Cardiac muscle cell (in vitro differentiated cells and primary cell): ENCODE measurements at places on chromosomes 7 and 10. TPM values are rescaled to one million over a fixed set of nuclear protein-coding genes. Genes with fewer than 3 reads are reported as not detected.

- no peaks in the 10 kb centered on the region for H3K4me1 ChIP-seq
- DNase-seq, result no peak
- no peaks in the 10 kb centered on the region for H3K27me3 ChIP-seq
These were observed 4.5 kb upstream of the DNMBP start for GRCh38 chr10:100014071-100014762.

DNA sequence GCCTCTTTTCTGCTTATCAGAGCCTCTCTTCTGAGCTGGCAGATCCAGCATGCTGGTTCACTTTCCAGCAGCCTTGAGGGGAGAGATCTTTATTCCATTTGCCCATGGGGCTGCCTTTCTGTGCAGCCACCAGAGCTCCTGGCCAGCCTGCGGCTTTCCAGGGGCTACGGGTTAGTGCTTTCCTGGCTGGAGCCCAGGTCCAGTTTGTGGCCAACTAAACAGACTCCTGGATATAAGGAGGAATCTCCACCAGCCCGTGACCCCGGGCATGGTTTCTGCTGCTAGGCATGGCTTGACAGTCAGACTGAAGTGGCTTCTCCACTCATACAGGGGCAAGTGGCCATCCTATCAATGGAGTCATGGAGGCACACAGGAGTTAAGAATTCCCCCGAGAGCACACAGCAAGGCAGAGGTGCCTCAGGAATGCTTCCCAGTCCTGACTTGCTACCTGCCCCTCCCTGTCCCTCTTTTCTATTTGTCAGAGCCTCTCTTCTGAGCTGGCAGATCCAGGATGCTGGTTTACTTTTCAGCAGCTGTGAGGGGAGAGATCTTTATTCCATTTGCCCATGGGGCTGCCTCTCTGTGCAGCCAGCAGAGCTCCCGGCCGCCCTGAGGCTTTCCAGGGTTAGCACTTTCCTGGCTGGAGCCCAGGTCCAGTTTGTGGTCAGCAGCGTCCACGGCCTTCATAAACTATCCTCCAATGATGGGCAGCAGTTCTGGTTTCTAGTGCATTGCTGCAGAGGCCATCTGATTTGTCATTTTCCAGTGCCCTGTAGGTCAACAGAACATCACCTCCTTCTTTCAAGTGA lies 35.9 kb downstream of the TSPAN15 start:
- no peaks in the 10 kb centered on the region for H3K27me3 ChIP-seq
- H3K27ac ChIP-seq, result peak overlapping the region; percentile 79
- DNase-seq, result no peak
- peaks cover 26% of the 10 kb centered on the region for H3K4me1 ChIP-seq
- H3K4me3 ChIP-seq, result no peak overlapping the region

DNA sequence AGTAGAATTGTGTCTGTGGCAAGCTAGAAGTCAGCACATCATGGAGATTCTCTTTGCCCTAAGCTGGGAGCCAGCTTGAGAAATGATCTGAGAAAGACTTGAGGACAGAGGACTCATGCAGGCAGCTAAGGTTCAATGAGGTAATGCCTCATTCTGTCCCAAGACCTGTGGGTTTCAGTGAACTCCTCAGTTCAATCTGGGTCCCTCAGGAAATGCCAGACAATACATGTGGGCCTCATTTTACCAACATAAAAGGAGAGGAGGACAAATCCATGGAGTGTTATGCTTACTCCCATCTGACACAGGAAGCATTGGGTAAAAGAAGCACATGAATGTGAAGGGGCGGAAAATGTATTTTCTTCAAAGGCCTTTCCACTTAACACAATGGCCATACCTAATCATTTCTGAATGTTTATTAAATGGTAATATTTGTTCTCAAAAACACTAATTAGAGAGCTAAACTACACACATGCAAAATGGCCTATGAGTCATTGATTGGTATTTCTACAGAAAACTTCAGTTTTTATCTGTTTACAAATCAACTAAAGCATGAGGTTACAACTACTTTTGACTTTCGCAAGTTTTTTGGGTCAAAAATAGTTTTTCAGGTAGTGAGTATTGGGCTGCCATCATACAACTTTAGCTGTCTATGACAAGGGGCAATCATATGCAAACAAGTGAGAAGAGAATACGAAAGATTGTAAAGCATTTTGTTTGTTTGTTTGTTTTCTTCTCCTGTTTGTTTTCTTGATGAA lies 205.3 kb downstream of the CHRM2 start:
- no peaks in the 10 kb centered on the region for H3K36me3 ChIP-seq
- no peak for DNase-seq
- H3K27me3 ChIP-seq, result no peaks in the 10 kb centered on the region
- no peak overlapping the region for H3K27ac ChIP-seq
- no peak overlapping the region for H3K4me3 ChIP-seq

GRCh38 chr7:117010375-117011133 lies 57.3 kb downstream of the ST7 start:
- H3K27me3 ChIP-seq, result no peaks in the 10 kb centered on the region
- peaks cover 47% of the 10 kb centered on the region for H3K4me1 ChIP-seq
- no peak for DNase-seq
- no peaks in the 10 kb centered on the region for H3K36me3 ChIP-seq
- no peak overlapping the region for H3K4me3 ChIP-seq

GRCh38 chr7:27603813-27604212 lies 58.9 kb downstream of the HIBADH start:
- DNase-seq, result no peak
- H3K4me1 ChIP-seq, result peaks cover 16% of the 10 kb centered on the region
- H3K36me3 ChIP-seq, result no peaks in the 10 kb centered on the region
- no peak overlapping the region for H3K4me3 ChIP-seq
- H3K27me3 ChIP-seq, result no peaks in the 10 kb centered on the region
- no peak overlapping the region for H3K27ac ChIP-seq

DNA sequence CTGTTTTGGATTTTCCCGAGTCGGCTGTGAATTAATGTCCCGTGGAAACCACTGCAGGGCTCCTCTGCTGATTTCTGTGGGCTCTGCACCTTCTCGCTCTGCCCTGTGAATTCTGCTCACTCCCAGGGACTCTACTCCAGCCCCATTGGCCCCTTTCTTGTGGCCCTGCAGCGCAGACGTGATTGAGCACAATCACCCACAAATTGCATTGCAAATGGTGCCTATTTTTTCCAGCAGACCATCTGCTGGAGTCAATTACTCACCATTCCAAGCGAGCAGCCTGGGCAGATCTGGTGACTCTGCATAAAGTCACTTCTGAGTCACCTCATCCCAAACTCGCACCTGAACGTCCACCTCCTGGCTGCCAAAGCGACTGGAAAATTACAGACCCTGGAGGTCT lies 235.8 kb downstream of the PAXIP1 start:
- no peak for DNase-seq
- H3K27me3 ChIP-seq, result no peaks in the 10 kb centered on the region
- no peak overlapping the region for H3K27ac ChIP-seq

- H3K36me3 ChIP-seq, result no peaks in the 10 kb centered on the region
- H3K4me3 ChIP-seq, result no peak overlapping the region
- H3K4me1 ChIP-seq, result no peaks in the 10 kb centered on the region
- no peak for DNase-seq
These were observed 111.8 kb downstream of the OAT start for GRCh38 chr10:124306922-124307371.

DNA sequence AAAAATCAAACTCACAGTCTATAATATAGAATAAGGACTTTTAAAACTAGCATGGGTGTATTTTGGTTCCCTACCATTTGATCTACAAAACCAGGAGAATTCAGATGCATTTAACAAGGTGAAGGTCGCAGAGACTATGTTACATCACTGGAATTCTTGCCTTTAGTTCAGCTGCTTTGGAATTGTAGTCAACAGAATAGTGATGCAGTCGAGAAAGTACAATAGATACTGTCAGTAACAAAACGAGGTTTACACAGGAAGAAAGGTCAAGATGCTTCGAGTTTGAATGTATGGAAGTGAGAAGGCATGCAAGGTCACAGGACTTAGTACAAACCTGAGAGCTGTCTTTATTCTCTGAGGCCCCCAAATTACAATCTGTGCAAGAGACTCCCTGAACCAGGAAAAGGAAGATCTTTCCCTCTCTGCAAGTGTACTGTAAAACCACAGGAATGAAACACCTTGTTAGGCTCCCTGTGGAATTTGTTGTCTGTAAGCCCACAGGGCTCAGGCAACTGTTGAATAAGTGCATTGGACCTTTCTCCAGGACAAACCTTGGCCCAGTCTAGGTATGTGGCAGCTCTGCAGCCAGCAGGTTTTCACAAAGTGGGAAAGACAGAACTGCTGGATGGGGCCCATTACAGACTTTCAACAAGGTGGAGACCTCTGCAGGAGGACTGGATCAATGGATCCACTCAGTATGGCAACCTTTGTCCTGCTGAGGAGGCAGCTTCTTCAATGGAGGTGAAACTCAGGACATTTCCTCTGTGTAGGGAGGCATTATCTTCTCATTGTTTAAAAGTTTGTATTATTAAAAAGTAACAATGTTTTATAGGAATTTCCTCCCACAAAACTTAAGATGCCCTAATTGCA lies 101.1 kb upstream of the GSDME start:
- no peak overlapping the region for H3K4me3 ChIP-seq
- H3K27ac ChIP-seq, result no peak overlapping the region
- H3K36me3 ChIP-seq, result no peaks in the 10 kb centered on the region
- H3K27me3 ChIP-seq, result no peaks in the 10 kb centered on the region

DNA sequence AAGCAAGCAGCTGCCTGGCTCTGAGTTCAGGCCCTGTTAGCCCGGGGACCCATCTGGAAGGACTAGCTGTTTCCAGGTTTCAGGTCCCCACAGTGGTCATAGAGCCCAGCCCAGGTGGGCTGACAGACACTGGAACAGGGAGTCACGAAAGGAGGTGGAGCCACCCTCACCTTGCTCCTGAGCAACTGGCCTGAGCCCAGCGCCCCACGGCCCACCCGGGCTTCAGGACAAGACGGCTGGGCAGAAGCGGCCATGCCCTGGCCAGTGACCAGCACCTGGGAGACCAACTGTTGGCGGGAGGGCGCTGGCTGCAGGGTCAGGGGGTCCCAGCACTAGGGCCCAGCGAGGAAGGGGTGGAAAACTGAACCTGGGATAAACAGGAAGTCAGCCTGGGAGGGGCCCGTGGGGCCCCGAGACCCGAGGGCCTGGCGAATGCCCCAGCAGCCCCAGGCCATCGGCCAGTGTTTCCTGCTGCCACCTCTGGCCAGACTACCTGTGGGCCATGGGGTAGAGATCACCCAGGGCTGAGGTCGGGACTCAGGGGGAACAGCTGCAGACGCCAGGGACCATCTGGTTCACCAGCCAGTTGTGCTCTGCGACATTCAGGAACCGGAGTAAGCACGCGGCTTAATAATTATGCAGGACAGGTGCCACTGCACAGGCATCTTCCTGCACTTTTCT lies 282.1 kb upstream of the PPP2R2D start:
- DNase-seq, result no peak
- no peak overlapping the region for H3K4me3 ChIP-seq
- no peaks in the 10 kb centered on the region for H3K4me1 ChIP-seq
- no peaks in the 10 kb centered on the region for H3K27me3 ChIP-seq
- no peak overlapping the region for H3K27ac ChIP-seq
- H3K36me3 ChIP-seq, result no peaks in the 10 kb centered on the region

DNA sequence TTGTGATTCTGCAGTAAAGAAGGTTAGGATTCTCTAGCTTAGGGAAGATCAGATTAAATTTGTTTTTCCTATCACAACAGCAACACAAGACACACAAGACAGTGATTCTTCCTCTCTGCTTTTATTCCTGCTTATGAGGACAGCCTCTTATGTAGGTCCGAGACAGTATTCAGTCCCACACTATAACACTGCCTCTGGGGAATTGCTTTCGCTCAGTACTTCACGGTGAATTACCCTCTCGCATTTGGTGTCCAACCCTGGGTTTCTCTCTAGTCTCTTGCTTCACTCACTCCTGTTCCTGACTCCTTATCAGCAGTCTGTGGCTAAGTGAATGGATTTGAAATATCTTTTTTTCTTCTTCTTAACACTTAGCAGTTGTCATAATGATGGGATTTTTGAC lies 1.7 kb downstream of the HIF1AN start:
- no peak overlapping the region for H3K4me3 ChIP-seq
- H3K36me3 ChIP-seq, result peaks cover 25% of the 10 kb centered on the region
- no peaks in the 10 kb centered on the region for H3K4me1 ChIP-seq
- no peaks in the 10 kb centered on the region for H3K27me3 ChIP-seq
- H3K27ac ChIP-seq, result no peak overlapping the region
- DNase-seq, result no peak

DNA sequence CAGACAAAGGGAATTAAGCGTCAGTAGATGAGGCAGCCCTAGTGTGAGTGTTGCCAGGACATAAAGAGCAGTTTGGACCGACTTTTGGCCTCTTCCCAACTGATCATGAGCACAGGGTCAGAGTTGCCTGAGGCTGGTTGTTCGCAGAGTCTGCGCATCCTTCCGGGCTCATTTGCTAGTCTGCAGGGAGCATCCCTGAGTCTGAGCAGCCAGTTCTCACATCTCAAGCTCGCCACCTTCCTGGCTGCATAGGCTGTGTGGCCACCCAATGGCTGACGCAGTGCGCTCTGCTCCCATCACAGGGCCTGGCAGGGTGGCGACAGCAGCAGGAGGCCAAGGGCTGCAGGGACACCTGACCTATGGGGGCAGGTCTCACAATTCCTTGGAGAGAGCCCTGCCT lies 5.0 kb downstream of the GAD2 start:
- no peaks in the 10 kb centered on the region for H3K36me3 ChIP-seq
- peaks cover 73% of the 10 kb centered on the region for H3K27me3 ChIP-seq
- H3K4me1 ChIP-seq, result peaks cover 12% of the 10 kb centered on the region
- DNase-seq, result no peak
- H3K27ac ChIP-seq, result no peak overlapping the region

DNA sequence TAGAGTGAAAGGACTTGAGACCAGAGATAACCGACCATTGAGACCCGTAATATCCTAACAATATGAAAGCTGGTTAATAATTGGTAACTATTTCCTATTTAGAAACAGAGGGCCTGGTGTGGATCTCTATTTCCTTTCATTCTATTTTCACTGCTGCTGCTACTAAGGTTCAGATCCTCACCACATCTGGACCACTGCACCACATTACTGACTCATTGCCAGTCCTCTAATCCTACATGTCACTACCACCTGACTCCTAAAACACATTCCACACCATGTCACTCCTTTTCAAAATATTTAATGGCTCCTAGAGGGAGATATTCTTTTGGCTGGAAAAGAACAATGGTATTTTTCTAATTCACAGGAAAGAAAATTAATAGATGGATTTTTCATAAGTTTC lies 6.4 kb downstream of the USP54 start:
- H3K36me3 ChIP-seq, result no peaks in the 10 kb centered on the region
- DNase-seq, result peak; percentile 38
- peaks cover 4% of the 10 kb centered on the region for H3K4me1 ChIP-seq

DNA sequence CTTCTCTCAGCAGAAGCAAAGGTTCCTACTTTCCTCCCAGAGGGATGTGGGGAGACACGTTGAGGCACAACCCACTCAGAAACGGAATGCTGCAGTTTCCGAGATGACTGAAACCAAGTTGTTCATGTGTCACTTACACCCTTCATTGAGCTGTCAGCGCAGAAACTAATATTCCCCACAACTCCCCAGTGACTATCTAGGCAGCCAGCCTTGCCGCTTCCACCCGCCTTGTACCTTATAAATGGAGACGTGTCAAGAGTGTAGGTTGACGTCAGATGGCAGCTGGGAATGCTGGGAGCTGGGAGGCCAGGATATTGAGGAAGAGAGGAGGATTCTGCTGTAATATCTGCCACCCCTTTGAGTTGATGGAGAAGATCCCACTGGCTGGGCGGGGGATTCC lies 15.1 kb downstream of the GPR26 start:
- H3K27ac ChIP-seq, result no peak overlapping the region
- H3K4me1 ChIP-seq, result no peaks in the 10 kb centered on the region

- no peaks in the 10 kb centered on the region for H3K36me3 ChIP-seq
- no peak overlapping the region for H3K4me3 ChIP-seq
- H3K27ac ChIP-seq, result no peak overlapping the region
- no peaks in the 10 kb centered on the region for H3K4me1 ChIP-seq
These were observed 72.5 kb downstream of the MARCHF5 start for GRCh38 chr10:92363498-92363897.

Gene ELAPOR2
- 35.8 and 39.1 TPM in 2 replicates for total RNA-seq

Gene GIMAP2
- total RNA-seq, result not detected in 2 replicates

Gene EPO
- total RNA-seq, result 0.60 TPM in 1 of 2 replicates, not detected in the other

Gene TFR2
- total RNA-seq, result 0.89 and 2.5 TPM in 2 replicates

Gene CALML3
- 0.04 TPM in 1 of 2 replicates, not detected in the other for total RNA-seq
